ENCODE measurements at places on chromosomes 4 and X.

DNA sequence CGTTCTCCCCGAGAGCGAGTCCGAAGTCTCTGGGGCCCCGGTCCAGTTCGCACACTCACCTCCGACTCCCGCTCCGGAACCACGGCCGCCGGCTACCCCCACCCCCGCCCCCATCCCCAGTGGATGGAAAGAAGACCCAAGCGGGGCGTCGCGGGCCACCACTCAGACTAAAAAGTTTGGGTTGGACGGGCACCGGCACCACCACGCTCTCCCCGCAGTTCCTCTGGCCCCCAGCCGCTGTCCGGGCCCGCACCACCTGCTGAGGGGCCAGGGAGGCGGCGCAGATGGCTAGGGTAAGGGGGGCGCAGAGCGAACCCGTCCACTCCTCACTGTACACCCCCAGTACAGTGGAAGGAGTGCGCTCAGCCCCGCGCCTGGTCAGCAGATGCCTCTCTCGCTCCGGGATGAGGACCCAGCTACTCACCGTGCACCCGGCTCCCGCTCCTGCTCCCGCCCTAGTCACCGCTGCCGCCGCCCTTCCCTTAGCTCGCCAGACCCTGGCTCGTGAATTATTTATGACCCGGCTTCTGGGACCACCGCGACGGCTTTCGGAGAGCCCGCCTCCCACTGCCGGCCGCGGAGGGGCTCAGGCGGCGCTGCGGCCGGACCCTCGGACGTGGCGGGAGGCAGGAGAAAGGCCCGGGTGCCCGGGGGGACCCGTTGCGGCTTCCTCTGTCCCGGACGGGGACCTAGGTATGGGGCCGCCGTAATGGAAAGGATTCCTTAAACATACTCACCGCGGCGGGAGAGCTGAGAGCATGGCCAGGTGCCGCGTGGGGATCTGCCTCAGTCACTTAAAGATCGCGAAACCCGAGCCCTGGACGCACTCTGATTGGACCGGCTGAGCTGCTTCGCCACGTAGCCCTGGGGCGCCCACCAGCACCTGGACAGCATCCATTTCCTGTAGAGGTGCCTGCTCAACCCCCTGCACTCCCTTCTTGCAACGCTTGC is at the start of gene PROM1:
PROM1 (minus strand) TSS at position 783 of the 951 bp plus-strand sequence. CDS start 8,117 bp downstream, outside the sequence.
- no peak for DNase-seq

GRCh38 chrX:19912-20571 is 261.1 kb upstream of the PLCXD1 start:
- no peak for DNase-seq

DNA sequence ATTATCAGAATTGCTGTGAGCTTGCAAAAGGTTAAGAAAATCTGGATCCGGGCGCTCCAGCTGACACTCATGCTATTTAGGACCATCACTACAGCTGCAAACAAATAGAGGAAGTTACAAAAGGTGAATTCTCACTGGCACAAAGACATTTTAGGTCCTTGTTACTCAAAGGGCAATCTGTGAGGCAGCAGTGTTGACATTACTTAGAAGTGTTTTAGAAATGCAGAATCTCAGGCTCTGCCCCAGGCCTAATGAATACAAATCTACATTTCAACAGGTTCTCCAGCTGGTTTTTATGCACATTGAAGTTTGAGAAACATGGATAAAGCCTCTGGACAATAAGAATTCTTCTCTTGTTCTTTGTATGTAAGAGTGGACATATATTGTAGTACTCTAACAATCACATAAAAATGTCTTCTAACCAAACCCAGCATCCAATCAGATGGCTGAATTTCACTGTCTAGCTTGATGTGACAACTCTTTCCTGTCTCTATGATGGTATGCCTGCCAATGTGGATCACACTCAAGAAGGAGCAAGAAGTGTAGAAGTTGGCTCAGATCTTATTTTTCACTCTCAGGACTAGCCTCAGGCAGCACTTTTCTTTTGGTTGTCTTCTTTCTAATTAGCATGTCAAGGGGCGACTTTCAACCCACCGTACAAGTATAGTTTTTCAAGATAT is 18.8 kb downstream of the SLC7A11 start:
- DNase-seq = no peak

DNA sequence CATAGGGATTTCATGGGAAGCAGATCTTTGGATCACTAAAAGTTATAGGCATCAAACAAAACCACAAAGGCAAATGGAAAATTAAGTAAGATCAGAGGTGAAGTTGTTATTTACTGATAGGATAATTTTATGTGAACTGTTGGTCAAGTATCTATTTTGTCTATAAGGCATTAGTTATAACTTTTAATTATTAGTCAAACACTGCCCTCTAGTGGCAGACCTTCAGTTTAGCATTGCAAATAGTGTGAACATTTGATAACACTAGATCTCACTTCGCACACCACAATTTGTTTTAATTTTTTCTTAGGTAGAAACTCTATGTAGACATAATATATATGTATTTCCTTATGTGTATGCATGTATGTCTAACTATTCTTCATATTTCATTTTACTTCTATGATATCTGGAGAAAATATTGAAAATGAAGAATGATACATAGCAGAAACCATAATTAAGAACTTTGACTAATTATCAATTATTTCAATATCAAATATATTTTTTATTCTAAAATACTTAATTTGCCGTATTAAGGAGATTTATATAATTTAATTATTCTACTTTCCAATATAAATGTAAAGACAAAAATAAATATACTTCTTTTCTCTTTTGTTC is 214.5 kb upstream of the TACR3 start:
- no peak for DNase-seq

- DNase-seq = no peak
These were observed 33.0 kb upstream of the TLR2 start for GRCh38 chr4:153651116-153651515.

Measured in activated CD4-positive, alpha-beta T cell treated with anti-CD3 and anti-CD28 coated beads, Interleukin-2, amount 50 U/mL, for 24 hours (primary cell).